ENCODE measurements at places on chromosomes 2 and 18.

- DNase-seq: no peak
Measured at GRCh38 chr2:84209941-84210340, 249.1 kb downstream of the SUCLG1 start.

GRCh38 chr2:208077276-208077675, 47.0 kb downstream of the CRYGD start:
- no peak for DNase-seq

DNA sequence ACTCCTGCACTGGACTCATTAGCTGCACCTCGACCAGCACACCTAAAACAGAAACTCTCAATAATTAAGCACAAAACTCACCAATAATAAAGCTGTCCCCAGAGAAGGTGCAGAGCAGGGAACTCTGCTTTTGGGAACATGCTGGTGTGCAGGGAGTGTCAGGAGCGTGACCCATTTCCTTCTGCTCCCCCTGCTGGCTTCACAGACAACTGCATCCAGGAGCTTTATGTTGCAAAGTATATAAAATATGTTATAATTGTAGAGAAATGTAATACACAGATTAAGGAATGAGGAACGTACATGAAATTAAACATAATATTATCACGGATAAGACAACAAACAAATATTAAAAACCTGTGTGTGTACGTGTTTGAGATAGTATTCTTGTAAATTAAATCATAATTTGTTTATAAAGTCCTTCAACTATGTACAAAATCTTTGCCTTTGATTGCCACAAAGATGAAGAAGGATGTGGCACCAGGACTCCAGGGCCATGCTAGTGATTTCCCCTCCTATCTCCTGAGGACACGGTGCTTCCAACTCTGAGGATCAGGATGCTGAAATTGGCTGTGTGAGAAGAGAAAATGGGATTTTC, 68.6 kb upstream of the MAL start:
- DNase-seq: peak; percentile 12

GRCh38 chr2:22020091-22020742, 896.4 kb downstream of the TDRD15 start:
- no peak for DNase-seq

- DNase-seq: no peak
Measured at GRCh38 chr2:2868085-2868484, 509.5 kb downstream of the EIPR1 start.

DNA sequence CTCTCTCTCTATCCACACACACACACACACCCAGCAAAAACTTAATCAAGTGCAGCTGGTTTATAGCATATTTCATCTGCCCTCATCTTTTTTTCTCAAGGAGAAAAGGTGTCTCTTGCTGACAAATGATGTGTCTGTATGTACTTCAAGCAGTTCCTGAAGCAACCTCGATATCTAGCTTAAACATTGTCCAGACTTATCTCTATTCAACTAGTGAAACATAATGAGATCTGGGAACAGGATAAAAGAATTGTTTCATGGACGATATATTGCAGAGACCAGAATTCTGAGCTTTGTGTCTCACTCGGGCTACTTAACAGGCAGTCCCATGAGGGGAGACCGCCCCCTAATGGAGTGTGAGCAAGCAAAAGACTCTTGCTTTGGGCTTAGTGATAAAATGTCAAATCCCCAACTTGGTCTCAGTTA, 929.2 kb upstream of the SOX11 start:
- DNase-seq: no peak

GRCh38 chr2:142190805-142191204, 60.0 kb upstream of the LRP1B start:
- DNase-seq: no peak

DNA sequence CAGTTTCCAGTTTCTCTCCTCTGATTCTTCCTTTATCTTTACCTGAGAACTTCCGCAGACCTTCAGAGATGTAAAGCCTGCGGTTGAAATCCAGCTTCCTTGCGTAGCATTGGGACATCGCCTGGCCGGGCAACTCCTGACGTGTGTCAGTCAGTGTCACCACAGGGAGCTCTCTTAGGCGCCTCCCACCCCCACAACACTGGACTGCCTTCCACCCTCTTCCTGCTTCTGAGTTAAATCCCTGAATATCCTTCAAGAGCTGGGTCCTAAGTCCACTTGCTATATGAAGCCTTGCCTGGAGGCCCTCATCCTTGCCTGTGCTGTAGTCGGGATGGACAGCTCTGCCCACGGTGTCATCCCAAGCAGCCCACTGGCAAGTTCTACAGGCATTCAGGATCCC, 179.4 kb downstream of the SEPTIN10 start:
- no peak for DNase-seq

- no peak for DNase-seq
Measured at GRCh38 chr2:189083106-189083505, 96.5 kb downstream of the COL5A2 start.

DNA sequence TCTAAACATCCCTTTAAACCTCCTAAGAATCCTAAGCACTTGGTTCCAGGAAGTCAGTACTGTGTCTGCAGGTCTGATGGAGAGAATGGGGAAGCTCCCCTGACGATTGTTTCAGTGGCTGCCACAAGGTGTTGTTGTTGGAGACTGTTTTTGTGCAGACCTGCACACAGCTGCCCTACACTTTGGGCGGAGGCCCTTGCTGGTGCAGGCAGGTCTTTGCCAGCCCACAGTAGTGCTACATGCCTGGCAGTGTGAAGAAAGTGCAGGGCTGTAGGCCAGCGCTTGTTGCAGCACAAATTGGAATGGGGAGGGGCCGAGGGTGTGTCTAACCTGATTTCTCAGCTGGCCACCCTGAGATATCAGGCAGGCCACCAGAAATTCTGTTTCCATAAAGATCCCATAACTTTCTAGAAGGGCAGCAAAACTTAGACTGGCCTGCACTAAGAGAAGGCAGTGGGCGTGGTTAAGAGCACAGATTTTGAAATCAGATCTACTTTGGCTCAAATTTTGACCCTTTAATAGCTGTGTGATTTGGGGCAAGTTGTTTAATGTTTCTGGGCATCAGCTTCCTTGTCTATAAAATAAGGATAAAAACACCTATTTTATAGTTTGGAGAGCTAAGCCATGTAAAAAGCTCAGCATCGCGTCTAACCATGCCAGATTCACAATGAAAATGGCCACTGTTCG, 83.7 kb upstream of the SLC1A4 start:
- no peak for DNase-seq

DNA sequence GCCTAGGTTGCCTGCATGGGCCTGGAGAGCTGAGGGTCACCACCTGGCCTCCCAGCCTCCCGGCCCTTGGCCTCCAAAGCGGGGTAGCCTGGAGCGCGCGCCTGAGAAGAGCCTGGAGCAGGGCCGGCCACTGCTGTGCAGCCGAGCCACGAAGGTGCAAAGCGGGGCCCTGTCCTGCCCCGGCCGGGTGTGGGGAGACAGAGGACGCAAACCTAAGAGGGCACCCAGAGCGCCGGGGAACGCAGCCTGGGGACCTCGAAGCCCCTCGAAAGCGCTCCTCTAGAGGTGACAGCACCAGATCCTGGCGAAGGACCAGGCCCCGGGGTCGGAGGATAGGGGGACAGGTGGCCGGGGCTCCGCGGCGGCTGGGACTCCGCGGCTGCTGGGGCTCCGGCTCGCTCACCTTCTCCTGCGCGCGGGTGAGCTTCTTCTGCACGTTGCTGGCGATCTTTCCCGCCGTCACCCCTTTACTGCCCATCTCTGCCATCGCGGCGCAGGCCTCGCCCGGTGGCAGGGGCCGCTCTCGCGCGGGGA, 430 bp downstream of the BIN1 start:
- no peak for DNase-seq

DNA sequence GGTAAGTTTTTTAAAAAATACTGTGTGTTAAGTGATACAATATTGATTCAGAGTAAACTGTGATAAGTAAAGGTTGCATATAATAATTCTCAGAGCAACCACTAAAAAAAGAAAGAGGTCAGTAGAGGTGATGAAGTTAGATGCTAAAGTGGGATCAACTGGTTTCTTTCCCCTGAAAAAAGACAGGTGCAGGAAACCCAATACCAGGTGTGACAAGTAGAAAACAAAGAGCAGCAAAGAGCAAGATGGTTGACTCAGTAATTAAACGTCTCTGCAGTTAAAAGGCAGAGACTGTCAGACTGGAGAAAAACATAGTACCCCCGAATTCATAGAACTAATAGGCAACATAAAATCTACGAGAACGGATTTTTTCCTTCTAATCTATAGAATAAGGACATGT, 128.3 kb downstream of the ATP9B start:
- DNase-seq: no peak

GRCh38 chr2:34848691-34849090, 1249.6 kb upstream of the FAM98A start:
- no peak for DNase-seq

- no peak for DNase-seq
Measured at GRCh38 chr2:225104971-225105370, 62.7 kb upstream of the DOCK10 start.

DNA sequence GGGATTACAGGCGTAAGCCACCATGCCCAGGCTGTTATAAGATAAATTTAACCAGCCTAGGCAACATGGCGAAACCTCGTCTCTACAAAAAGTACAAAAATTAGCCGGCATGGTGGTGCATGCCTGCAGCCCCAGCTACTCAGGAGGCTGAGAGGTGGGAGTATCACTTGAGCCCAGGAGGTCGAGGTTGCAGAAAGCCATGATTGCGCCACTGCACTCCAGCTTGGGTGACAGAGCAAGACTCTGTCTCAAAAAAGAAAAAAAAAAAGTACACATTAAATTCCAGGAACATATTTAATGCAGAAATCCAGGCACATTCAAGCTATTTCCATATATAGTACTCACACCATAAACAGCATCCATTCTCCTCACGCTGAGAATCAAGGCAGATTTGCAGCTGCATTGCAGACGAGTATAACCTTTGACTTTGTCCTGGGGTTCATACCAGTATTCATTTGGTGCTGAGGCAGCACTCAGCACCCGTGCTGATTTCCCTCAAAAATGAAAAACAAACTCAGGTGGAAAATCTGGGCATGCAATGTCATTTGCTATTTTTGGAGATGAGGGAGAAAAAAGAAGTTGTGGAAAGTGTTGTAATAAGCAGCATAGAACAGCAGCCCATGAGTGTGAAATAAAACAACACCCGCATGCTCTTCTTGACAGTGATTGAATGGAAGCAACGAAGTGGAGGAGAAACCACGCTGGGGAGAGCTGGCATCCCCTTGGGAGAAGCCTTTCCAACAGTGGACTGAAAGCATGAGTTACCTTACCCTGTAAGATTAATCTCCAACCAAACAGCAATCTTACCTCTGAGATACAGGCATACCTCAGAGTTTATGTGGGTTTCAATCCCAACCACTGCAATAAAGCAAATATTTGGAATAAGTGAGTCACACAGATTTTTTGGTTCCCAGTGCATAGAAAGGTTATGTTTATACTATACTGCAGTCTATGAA, 46.8 kb upstream of the ANXA4 start:
- no peak for DNase-seq

- no peak for DNase-seq
Measured at GRCh38 chr2:125424266-125424785, 1231.6 kb upstream of the GYPC start.

DNA sequence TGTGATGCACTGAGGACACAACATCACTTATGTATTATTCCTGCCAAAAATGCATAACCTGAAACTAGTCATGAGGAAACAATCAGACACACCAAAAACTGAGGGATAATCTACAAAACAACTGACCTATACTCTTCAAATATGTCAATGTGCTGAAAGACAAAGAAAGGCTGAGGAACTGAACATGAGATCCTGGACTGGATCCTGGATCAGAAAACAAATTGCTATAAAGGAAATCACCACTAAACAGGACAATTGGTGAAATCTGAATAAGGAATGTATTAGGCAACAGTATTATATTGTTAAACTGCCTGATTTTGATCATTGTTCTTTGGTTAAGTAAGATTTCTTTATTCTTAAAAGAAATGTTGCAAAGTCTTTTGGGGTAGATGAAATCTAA, 28.8 kb downstream of the CUL3 start:
- no peak for DNase-seq

DNA sequence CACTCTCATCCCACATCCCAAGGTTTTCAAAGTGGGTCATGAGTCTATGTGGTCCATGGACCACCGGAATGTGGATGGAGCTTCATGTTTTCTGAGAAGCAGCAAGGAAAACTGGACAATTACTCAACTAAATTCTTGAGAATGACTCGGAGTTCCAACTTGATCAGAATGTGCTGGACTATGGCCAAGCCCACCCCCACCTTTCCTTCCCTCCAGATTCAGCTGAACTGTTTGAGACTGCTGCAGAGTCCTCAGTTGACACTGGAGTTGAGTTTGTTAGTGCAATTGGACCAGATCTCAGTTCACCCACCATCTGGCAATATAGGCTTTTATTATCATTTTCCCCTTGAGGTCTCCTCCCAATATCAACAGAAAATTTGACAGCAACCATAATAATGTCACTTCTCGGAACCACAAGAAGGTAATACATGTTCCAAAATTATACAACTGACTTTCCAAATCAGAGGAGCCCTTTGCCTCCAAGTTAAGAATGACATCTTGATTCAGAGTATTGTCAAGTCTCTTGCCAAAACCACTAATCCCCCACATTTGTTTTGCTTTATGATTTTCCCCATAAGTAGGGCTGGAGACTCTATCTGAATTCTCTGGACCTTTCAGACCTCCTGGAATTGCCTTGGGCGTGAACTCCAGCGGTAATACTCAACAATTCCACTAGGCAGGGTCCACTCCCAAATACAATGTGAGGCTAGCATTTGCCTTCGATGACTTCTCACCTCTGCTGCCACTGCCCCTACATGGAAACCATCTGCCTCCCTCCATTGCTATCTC, 8.8 kb downstream of the COL4A4 start:
- DNase-seq: no peak

DNA sequence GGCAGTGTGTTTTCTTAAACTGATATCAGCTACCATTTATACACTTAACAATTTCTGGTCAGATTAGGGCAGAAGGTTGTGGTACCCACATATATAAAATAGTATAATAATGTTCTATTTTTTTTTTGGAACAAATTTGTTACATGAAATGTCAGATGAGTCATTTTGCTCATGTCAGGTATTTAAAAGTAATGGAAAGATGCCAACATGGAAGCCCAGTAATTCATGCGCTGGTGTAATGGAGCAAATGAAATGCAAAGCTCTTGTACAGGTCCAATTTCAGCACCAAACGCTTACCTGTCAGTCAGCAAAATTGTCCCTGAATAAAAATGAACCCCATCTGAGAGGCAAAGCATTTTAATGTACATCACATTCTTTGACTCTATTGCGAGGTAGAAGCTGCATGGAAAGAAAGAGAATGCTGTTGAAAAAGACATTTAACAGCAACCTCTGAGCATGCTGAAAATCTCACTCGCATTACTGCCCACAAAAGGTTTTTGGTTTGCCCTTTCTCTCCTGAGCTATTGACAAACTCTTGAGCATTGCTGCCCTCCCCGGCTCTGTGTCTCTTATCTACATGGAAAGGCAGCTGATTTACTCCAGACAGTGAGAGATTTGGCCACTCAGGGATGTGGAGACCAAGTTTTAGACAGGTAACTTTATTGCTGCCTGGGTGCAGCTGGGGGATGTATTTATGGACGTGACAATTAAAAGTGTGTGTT, 217.5 kb downstream of the CAMKMT start:
- DNase-seq: no peak

DNA sequence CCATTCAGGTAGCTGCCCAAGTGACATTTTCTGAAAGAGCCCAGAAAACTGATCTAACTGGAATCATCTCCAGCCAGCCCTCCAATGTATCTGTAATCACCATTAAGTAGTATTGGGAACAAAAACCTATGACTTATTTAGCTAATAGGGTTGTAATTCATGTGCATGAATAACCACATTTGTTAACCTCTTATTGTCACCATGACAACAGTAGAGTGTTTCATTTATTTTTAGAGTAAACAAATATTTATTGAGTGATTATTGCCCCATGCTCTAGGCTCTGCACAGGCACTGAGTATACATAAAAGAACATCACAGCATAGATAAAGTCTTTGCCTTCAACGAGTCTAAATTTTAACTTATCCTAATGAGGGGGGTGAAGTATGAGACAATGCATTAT, 265.4 kb upstream of the UBE2E3 start:
- no peak for DNase-seq
